ENCODE measurements at places on chromosomes 11 and 22.

GRCh38 chr11:97332271-97332670 lies 942.5 kb downstream of the JRKL start:
- no peak for DNase-seq

DNA sequence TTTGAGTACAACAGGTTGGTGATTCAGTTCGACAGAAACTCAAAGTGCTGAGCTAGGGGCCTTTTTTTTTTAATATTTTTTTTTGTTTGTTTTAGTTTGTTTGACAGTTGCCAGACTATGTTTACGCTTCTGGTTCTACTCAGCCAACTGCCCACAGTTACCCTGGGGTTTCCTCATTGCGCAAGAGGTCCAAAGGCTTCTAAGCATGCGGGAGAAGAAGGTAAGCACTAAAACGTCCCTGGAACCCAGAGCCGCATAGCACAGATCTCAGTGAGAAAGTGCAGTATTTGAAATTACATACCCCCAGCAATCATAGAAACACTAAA lies 649 bp downstream of the PRRG4 start:
- DNase-seq: no peak

- DNase-seq: no peak
Observed at GRCh38 chr11:111523343-111523742, 8.8 kb downstream of the HOATZ start.

DNA sequence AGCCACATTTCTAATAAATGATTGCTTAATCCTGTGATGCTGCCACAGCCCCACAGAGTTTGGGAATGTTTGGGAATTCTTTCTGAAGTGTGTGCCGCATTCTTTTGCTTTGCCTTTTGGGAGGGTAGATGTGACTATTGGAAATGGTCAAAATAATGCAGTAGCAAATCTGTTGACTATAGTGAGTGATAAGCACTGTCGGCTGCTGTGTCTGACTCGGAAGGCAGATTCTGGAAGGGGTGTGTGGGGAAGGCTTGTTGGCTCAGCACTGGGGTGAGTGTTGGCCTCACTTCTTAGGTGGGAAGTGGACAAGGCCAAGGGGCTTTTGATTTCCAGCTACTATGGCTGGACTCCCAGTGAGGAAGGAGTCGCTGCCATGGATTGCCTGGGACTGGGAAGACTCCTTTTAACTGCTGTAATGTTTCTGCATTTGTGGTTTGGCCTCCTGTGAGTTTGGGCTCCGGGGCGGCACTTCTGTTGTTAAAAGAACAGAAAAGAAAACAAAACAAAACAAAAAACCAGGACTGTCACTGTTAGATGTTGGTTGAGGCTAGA lies 20.1 kb downstream of the ZBTB16 start:
- DNase-seq: no peak

GRCh38 chr11:107331728-107332127 lies 125.9 kb downstream of the CWF19L2 start:
- DNase-seq: no peak

GRCh38 chr22:46609175-46609690 lies 11.0 kb upstream of the GRAMD4 start:
- DNase-seq: no peak

DNA sequence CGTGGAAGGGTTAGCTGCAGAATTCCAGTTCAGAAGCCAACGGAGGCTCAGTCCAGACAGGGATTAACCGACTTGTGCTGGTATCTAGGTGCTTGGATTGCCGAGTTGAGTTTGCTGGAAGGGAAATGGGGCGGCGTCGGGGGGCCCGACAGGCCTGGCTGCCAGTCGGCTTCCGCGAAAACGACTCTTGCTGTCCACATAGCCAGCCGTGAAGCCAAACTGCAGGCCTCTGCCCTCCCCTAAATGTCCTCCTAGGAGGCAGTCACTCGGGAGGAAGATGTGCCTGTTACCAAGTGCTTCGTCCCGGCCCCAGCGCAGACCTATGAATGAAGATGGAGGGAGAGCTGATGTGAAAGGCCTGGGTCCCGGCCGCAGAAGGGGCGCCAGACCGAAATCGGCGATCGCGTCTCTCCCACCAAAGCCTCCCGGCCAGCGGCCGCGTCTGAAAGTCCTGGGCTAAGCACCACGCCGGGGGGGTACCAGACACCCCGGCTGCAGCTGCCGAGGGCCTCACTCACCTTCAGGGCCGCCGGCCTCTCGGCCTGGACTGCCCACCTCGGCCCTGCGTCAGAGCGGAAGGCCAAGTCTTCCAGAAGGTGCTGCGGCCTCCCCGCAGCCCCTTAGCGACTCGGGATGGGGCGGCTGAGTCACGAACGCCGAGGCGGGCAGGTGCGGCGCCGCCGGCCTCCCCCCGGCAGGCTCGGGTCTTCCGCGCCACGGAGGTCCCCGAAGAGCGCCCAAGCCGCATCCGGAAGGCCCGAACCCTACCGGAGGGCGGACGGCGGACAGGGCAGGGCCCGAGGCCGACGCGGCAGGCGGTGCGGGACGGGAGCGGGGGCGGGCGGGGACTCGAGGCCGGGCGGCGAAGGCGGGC lies 7.5 kb downstream of the DPAGT1 start:
- DNase-seq: no peak

DNA sequence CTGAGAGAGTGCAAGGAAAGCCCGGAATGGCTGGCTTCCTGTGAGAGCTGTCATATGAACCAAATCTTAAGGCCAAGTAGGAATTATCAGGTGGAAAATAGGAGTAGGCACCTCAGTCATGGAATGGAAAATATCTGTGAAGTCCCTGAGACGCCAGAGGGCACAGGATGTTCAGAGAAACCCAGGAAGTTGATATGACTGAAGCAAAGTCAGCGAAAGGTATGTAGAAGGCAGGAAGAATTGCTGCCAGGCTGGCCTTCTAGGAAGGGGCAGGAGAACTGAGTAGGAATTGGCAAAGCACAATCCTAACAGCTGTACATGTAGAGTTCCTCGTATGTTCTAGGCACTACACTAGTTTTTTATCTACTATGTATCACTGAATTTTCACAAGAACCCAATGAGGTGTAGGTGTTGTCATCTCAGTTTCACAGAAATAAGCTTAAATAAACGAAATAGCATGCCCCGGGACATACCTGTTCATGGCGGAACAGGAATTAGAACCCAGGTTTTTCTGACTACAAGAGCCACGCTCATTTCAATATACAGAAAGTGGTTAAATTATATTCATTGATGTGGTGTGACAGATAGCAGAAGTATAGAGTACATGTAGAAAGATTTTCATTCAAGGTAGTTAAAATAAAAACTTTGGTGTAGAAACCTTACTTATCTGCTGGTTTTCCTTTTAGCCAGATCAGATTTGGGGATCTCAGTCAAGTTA lies 17.0 kb downstream of the HMGXB4 start:
- no peak for DNase-seq

DNA sequence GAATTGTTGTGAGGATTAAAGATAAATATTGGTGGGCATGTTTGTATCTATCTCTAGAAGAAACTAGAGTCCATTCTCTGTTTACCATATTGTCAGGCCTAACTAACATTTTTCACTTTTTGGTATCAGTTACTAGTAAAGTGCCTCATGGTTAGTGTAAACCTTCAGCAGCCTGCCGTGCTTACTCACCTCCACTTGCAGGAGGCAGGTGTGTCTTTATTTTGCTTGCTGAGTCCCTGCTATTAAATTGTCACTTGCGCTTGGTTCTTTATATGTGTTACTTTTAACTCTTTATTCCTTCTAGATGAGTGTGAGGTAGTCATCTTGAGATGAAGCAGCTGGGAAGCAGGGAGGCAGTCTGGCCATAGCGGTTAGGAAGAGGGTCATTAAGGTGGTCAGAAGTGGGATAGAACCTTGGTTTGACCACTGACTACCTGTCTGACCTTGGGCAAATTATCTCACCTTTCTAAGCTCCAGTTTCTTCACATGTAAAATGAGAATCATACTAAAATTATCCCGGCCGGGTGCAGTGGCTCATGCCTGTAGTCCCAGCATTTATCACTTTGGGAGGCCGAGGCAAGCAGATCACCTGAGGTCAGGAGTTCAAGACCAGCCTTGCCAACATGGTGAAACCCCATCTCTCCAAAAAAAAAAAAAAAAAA lies 21.2 kb downstream of the PPP6R3 start:
- DNase-seq: no peak

- no peak for DNase-seq
Observed at GRCh38 chr11:5486003-5486402, 2.5 kb upstream of the OR52D1 start.

DNA sequence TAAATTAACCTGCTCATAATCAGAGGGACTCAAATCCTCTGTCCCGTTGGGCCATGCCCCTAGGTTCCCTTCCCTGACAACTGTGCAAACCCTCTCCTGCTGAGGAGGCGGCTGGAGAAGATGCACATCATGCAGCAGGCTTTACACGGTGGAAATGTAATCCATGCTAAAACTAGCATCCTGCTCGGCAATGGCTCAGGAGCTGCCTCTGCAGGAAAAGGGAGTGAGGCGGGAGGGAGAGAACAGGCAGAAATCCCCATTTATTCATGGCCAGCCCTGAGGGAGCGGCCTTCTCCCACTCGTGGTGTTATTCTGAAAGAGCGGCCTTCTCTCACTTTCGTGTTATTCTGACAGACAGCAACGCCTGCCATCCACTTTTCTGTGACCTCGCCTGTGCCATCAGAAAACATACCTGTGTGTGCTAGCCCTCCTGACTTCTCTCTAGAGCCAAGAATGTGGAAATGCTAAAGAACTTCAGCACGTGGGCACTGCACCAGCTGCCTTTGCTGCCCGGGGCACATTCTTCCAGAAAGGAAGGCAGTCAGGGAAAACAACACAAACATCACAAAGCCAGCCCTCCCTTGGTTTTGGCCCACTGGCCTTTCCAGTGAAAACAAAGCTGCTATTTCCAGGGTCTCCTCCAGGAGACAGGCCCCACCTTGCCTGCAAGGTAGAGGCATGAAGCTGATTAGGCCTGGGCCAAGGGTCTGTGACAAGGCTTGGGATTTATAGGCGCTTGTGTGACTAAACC lies 62.9 kb upstream of the BID start:
- no peak for DNase-seq

DNA sequence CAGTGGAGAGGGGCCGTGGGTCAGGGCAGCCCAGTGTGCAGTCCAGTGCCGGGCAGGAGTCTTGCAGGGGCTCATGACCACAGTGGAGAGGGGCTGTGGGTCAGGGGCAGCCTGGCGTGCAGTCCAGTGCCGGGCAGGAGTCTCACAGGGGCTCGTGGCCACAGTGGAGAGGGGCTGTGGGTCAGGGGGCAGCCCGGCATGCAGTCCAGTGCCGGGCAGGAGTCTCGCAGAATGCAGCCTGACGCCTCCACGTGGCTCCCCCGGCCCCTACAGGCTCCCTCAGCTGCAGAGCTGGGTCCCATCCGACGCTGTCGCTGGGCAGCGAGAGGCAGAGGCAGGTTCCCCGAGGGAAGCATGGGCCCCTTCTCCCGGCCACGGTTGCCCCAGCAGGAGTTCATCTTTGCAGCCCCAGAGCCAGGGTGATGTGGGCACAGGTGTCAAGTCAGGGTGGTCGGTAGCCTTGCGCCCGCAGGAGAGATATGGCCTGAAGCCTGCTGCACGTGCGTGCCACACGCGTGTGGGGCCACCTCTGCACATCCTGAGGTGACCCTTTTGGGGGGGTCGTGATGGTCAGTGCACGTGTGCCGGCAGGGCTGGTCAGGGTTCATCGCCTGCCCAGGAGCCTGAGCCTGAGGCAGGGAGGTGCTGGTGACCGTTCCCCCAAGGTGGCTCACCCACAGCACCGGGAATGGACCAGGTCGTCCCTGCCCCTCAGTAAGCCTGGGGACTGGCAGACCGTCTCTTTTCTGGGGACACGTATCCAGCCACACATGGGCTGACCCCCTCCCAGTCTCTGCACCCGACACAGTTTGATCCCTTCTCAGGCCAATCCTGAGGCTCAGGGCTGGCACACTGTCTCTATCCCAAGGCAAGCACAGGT lies 2.9 kb downstream of the IFITM5 start:
- DNase-seq: no peak
